ENCODE measurements at places on chromosomes 3 and 15. TPM values are rescaled to one million over a fixed set of nuclear protein-coding genes. Genes with fewer than 3 reads are reported as not detected.

TNNC1 gene
- total RNA-seq: 0.84 TPM

GUCA1C gene
- total RNA-seq: not detected

THBS1 gene
- total RNA-seq: 1.2 TPM

TRANK1 gene
- 49.3 TPM for total RNA-seq

- H3K4me1 ChIP-seq: peaks cover 9% of the 10 kb centered on the region
- no peak overlapping the region for H3K27ac ChIP-seq
- H3K27me3 ChIP-seq: peaks cover 16% of the 10 kb centered on the region
- no peak for DNase-seq
- H3K4me3 ChIP-seq: no peak overlapping the region
- H3K36me3 ChIP-seq: no peaks in the 10 kb centered on the region
Measured at GRCh38 chr15:78983146-78983918, 38.5 kb upstream of the CTSH start.

DNA sequence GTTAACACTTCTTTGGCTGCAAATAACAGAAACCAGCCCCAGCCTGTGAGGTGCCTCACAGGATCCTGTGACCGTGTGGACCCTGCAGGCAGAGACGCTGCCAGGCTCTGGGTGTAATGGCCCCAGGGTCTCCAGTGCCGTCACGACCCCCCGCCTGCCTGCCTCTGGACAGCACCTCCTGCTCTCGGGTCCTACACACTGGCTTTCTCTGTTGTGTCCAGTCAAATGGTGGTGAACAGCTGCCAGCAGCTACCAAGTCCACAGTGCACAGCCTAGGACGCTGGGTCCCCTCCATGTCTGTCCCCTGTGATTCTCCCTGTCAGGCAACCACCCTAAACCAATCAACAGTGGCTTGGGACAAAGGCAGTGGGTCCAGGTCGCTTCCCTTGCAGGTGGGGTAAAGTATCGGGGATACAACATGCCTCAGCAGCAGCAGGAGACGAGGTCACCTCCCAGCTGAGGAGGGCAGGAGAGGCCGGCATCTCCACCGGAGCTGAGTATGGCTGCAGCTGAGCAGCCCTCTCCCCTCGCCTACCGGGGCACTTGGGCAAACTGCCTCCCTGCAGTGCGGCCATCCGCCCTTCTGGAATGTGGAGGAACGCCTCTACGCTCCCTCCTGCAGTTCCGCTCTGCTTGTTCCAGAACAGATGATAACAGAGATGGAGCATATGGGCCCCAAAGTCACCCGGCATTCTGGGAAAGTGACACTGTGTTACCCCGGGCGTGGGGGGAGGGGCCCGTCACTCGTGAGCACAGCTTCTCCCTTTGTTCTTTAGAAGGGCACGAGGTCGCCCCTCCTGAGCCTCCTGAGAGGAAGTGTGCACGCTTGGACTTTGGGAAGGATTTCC lies 21.1 kb upstream of the SKOR1 start:
- H3K36me3 ChIP-seq: no peaks in the 10 kb centered on the region
- no peak for DNase-seq
- H3K4me1 ChIP-seq: peaks cover 2% of the 10 kb centered on the region
- H3K4me3 ChIP-seq: no peak overlapping the region

- H3K4me1 ChIP-seq: peaks cover 67% of the 10 kb centered on the region
- peak overlapping the region; percentile 91 for H3K4me3 ChIP-seq
- H3K36me3 ChIP-seq: peaks cover 48% of the 10 kb centered on the region
- H3K27me3 ChIP-seq: no peaks in the 10 kb centered on the region
- DNase-seq: no peak
- peak overlapping the region; percentile 92 for H3K27ac ChIP-seq
Measured at GRCh38 chr3:13415236-13415986, 4.7 kb downstream of the NUP210 start.

DNA sequence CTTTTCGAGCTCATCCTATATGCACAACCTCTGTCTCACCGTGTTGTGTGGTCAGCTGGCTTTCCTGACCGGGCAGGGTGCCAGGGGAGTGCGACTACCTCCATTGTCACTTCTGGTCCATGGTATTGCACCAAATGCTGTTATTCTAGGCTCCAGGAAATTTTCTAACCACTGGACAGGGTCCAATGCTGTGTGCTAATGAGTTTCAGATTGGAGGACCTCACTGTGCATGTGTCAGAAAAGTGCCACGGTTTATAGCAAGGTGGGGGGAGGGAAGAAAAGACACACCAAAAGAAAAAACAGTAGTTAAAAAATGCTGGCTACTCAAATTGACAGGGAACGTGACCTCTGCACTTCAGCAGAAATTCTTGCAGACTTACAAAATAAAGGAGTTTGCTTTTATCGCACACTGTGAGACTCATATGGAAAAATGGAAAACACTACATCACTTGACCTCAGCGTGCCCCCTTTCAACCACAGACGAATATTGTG lies 480.1 kb downstream of the FOXP1 start:
- H3K27ac ChIP-seq: peak overlapping the region; percentile 34
- H3K27me3 ChIP-seq: no peaks in the 10 kb centered on the region
- no peak overlapping the region for H3K4me3 ChIP-seq
- peaks cover 44% of the 10 kb centered on the region for H3K36me3 ChIP-seq
- DNase-seq: no peak

GRCh38 chr3:188164248-188164687 lies 10.3 kb downstream of the LPP start:
- no peak overlapping the region for H3K4me3 ChIP-seq
- peaks cover 44% of the 10 kb centered on the region for H3K4me1 ChIP-seq
- DNase-seq: no peak
- H3K36me3 ChIP-seq: peaks cover 24% of the 10 kb centered on the region
- H3K27ac ChIP-seq: peak overlapping the region; percentile 58
- H3K27me3 ChIP-seq: no peaks in the 10 kb centered on the region

DNA sequence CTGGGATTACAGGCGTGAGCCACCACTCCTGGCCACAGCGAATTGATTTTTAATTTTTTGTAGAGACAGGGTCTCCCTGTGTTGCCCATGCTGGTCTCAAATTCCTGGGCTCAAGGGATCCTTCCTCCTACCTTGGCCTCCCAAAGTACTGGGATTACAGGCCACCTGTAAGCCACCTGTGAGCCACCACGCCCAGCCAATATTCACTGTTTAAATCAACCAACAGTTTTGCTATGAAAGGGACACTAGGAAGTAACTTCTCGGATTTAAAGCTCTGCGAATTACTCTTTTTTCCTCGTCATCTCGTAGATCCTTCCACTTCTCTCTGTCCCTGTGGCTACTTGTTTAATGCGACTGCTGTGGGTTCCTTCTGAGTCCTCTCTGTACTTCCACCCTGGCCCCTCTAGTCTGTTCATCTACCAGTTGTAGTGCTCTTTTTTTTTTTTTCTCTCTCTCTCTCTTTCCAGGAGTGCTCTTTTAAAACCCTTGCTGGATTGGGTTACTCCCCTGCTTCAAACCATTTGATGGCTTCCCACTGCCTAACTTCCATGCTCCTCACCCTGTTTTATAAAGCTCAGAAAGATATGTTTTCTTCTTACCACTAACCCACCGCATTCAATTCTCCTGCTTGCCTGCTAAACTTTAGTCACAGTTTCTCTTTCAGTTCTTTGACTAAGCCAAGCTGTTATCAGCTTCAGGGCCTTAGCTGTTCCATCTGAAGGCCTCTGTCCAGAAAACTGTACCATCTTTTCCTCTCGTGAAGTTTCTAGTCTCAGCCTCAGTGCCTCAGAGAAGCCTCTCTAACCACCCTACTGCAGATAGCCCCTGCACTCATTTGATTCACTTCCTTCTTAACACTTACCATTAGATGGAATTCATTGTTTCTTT lies 12.4 kb downstream of the RTF1 start:
- peak; percentile 35 for DNase-seq
- H3K27me3 ChIP-seq: no peaks in the 10 kb centered on the region
- H3K36me3 ChIP-seq: peaks cover 3% of the 10 kb centered on the region
- peaks cover 24% of the 10 kb centered on the region for H3K4me1 ChIP-seq

DNA sequence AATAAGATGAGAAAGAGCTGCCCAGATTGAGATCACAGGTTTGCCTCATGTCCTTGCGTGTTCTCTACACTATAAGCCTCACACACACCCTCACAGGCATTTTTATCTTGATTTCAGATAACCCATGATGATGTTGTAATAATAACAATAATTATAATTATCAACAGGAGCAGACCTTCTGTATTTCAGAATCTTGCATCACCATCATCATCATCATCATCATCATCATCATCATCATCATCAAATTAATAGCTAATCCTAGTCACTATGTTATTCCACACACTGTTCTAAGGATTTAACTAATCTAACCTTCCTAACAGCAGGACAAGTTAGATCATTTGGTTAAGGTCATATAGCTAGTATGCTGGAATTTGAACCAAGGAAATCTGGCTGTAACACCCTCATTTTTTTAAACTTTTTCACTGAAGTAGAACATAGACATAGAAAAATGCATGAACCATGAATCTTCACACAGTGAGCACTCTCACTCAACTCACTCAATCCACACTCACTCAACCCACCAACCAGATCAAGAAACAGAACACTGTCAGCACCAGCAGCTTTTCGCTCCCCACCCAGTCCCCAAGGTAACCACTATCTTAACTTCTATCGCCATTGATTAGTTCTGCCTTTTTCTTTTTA lies 1.8 kb upstream of the SH2D7 start:
- H3K4me1 ChIP-seq: peaks cover 53% of the 10 kb centered on the region
- no peak for DNase-seq
- no peaks in the 10 kb centered on the region for H3K27me3 ChIP-seq
- peaks cover 5% of the 10 kb centered on the region for H3K36me3 ChIP-seq
- no peak overlapping the region for H3K4me3 ChIP-seq

GRCh38 chr15:59521443-59521842 lies 83.5 kb downstream of the FAM81A start:
- peaks cover 26% of the 10 kb centered on the region for H3K4me1 ChIP-seq
- peaks cover 24% of the 10 kb centered on the region for H3K27me3 ChIP-seq
- H3K36me3 ChIP-seq: no peaks in the 10 kb centered on the region
- H3K4me3 ChIP-seq: no peak overlapping the region
- no peak for DNase-seq

GRCh38 chr3:141456301-141456625 lies 30.6 kb upstream of the RASA2 start:
- no peak for DNase-seq
- H3K36me3 ChIP-seq: no peaks in the 10 kb centered on the region
- no peaks in the 10 kb centered on the region for H3K27me3 ChIP-seq
- peaks cover 18% of the 10 kb centered on the region for H3K4me1 ChIP-seq
- no peak overlapping the region for H3K27ac ChIP-seq

GRCh38 chr15:76987896-76988860 lies 6.7 kb upstream of the PSTPIP1 start:
- no peaks in the 10 kb centered on the region for H3K27me3 ChIP-seq
- H3K36me3 ChIP-seq: no peaks in the 10 kb centered on the region
- H3K27ac ChIP-seq: peak overlapping the region; percentile 94
- DNase-seq: peak; percentile 74
- H3K4me1 ChIP-seq: peaks cover 65% of the 10 kb centered on the region
- peak overlapping the region; percentile 60 for H3K4me3 ChIP-seq

DNA sequence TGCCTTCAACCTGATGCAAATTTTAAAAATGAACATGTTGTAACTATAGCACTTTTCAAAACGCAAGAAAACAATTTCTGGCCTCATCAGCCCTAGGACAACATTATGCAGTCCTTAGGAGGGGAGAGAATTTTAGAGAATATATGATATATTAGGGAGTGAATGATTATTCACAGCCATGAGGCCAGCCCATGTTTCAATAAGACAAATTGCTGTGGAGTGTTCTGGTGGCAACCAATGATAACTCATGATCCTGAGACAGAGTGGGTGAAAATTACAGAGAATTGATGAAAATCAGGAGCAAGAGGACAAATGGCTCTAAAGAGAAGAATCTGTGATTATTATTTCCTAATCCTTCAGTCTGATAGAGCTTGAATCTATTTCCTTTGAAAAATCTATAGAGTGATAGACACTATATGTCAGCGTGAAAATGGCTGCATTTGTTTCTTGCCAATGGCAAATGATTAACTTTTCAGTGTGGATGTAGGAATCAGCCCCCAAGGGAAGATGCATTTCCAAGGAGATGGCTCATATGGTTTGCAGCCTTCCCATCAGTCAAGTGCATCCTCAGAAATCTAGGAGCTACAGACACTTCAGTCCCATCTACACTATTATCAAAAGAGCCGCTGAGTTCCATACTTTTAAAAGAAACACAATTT lies 761.0 kb upstream of the ARRDC4 start:
- H3K36me3 ChIP-seq: no peaks in the 10 kb centered on the region
- no peak for DNase-seq
- H3K4me1 ChIP-seq: no peaks in the 10 kb centered on the region
- H3K4me3 ChIP-seq: no peak overlapping the region
- H3K27me3 ChIP-seq: no peaks in the 10 kb centered on the region

DNA sequence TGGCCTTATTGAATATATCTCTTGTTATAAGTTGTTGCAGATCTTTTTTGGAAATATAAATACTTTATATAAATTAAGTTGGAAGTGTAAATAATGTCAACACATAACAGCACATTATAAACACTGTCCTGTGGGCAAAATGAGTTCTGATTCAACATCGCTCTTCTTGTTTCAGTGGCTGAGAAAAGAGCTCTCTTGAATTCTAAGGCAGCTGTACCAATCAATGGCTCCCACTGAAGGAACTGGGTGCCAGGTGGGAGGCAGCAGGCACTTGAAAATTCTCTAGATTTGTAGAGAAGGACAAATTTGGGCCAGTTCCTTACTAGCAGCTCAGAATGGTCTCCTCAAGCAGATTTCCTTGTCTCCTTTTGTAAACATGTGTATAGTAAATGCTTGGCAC lies 45.6 kb downstream of the CHST2 start:
- no peaks in the 10 kb centered on the region for H3K27me3 ChIP-seq
- DNase-seq: no peak
- H3K36me3 ChIP-seq: peaks cover 6% of the 10 kb centered on the region
- H3K4me3 ChIP-seq: no peak overlapping the region
- peak overlapping the region; percentile 56 for H3K27ac ChIP-seq

DNA sequence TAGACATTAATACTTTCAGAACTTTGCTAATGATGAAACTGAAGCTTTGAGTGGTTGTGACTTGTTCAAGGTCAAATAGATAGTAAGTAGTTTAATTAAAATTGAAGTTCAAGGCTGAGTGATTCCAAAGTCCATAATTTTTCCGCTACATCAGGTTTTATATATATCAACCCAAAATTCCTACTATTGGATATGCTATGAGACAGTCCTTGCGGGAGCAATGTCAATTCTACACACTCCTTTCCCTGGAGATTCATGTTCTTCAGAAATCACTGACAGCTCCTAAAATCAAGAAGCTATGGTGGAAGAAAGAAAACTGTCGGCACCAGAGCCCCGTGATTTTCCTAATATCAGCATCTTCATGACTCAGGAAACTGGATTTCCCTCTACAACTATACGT lies 167.6 kb downstream of the EPHA3 start:
- no peak for DNase-seq
- no peaks in the 10 kb centered on the region for H3K36me3 ChIP-seq
- H3K4me3 ChIP-seq: no peak overlapping the region
- no peaks in the 10 kb centered on the region for H3K4me1 ChIP-seq
- H3K27me3 ChIP-seq: no peaks in the 10 kb centered on the region
- no peak overlapping the region for H3K27ac ChIP-seq

DNA sequence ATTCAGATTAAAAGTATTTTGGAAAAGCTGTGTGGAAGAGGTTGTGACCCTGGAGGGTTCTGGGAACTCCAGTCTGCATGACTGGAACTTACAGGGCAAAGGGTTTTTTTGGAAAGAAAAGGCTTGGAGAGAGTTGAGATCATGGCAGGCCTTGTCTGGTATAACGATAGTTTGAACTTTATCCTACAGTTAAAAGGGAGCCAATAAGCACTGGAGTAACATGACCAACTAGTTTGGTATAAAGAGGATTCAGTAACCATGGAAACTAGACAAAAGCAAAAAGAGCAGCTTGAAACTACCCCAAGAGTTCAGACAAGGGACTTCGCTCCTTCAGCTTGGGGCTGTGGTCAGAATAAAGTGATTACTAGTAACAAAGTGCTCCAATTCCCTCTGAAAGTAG lies 151.2 kb upstream of the TMCO5A start:
- H3K27ac ChIP-seq: no peak overlapping the region
- H3K4me1 ChIP-seq: no peaks in the 10 kb centered on the region
- no peak overlapping the region for H3K4me3 ChIP-seq
- H3K36me3 ChIP-seq: no peaks in the 10 kb centered on the region
- H3K27me3 ChIP-seq: no peaks in the 10 kb centered on the region
- no peak for DNase-seq
